Breast epithelium (tissue), 4 donors: ENCODE measurements at places on chromosomes 6 and 20.

DNA sequence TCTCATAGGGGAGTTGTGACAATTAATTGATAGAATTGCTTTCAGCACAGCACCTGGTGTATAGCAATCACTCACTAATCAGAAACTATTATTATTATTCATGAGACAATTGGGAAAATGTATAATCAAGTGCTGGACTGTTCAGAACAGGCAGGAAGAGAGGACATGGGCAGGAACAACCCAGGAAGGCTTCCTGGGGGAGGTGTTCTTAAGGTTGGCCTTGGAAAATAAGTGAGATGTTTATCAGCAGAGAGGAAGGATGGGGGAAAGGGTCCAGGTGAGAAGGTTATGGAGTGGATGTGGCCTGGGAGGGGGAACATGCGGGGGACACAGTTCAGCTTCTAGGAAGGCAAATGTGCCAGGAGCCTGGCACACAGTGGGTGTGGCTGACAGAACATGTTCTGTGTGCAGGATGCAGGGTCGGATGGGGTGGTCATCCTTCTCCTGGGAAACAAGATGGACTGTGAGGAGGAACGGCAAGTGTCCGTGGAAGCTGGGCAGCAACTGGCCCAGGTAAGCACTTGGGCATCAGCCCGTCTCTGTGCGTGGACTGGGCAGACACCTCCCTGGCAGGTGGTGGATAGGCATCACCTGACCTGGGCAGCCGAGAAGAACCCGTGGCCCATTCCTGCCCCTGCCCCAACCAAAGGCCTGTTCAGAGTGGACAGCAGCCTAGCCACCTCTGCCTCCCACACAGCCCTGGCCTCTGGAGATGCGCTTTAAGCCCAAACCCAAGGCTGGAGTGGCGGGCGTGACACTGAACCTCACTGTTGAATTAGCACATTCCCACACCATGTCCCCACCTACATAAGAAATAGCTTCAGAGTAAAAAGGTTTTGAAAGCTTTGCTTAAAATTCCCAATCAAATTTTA is 30.9 kb downstream of the RAB44 start:
- DNase-seq = no peak

DNA sequence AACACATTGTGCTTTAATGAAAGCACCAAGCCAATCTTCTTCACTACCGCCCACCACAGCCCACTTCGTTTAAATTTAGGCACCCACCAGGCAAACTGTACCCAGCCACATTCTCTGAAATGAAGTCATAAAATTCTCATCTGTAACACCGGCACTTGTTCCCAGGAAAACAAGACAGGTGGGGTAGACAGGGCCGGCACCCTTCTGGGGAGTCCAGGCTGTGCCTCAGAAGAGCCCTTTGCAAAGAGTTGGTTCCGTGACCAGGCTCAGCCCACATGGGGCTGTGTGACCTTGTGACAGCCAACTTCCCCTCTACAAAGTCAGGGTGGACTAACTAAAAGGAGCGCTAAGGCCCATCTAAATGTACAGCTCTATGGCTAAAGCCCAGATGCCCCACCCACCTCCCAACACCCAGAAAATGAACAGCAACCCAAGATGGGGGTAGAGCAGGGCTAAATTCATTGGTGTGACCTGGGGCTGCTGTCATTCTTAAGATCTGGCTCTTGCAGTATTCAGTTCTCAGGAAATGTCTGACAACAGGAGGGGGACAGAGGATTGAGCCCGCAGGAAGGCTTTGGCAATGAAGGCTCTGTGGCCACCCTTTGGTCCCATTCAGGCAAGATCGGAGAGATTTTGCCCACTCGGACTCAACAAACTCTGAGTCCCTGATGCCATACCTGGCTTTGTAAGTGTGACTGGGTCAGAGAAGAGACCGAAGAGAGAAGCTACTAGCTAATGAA is 56.7 kb downstream of the TRERF1 start:
- DNase-seq = no peak

- DNase-seq = no peak
Observed at GRCh38 chr6:165983112-165984072, 184.3 kb downstream of the TBXT start.

GRCh38 chr20:46938434-46938833 is 43.8 kb downstream of the EYA2 start:
- no peak for DNase-seq

DNA sequence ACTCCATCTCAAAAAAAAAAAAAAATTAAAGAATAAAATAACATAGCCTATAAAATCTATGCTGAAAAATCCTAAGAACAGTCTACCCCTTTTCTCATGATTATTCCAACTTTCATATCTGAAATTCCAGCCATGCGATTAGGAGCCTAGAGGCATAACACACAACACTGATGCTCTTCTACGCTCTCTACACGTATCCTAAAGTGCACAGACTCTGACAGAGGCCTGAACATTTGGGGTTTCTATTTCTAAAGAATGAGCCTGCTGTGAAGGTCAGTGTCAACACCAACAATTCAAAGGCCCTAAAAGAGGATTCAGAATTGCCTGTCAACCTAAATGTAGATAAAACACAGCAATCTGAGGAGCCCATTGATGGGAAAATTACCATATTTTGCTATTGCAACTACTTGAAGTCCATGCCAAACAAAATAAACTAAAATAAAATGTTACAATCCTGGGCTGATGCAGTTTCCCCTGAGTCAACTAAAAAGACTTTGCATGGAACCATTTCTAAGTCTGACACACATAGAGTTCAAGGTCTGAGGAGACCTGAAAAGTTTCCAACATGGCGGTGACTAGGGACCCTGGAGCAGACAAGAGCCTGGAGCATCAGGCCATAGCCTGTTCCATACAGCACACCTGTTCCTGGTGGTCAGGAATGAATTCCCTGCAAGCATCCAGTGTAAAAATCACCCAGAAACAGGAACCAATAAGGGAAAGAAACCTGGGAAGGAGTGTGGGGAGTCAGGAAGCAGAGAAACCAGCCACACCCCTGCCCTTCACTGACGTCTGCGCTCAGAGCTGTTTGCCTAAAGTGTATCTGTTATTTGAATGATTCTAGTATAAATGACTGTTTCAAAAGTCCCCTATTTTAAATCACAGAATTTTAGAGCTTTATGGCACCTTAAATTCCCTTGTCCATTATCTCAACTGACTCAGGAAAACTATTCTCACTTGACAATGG is 11.8 kb downstream of the NINL start:
- DNase-seq = no peak

GRCh38 chr6:24974182-24975171 is 38.7 kb upstream of the RIPOR2 start:
- DNase-seq = no peak

DNA sequence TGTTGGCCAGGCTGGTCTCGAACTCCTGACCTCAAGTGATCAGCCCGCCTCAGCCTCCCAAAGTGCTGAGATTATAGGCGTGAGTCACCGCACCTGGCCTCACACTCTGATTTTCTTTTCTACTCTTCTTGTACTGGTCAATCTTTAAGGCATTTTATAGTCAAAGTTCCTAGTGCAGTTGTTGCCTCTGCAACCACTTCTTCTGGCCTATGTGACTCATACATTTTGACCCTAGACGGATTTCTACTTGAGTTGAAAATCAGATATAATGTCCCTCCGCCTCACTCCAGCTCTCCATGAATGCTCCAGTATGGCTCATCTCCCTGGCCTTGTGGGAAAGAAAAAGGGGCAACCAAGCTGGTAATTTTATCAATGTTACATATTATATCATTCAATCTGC is 42.4 kb downstream of the TNFRSF21 start:
- no peak for DNase-seq

- DNase-seq = no peak
Observed at GRCh38 chr6:145850671-145851070, 36.1 kb upstream of the FBXO30 start.

DNA sequence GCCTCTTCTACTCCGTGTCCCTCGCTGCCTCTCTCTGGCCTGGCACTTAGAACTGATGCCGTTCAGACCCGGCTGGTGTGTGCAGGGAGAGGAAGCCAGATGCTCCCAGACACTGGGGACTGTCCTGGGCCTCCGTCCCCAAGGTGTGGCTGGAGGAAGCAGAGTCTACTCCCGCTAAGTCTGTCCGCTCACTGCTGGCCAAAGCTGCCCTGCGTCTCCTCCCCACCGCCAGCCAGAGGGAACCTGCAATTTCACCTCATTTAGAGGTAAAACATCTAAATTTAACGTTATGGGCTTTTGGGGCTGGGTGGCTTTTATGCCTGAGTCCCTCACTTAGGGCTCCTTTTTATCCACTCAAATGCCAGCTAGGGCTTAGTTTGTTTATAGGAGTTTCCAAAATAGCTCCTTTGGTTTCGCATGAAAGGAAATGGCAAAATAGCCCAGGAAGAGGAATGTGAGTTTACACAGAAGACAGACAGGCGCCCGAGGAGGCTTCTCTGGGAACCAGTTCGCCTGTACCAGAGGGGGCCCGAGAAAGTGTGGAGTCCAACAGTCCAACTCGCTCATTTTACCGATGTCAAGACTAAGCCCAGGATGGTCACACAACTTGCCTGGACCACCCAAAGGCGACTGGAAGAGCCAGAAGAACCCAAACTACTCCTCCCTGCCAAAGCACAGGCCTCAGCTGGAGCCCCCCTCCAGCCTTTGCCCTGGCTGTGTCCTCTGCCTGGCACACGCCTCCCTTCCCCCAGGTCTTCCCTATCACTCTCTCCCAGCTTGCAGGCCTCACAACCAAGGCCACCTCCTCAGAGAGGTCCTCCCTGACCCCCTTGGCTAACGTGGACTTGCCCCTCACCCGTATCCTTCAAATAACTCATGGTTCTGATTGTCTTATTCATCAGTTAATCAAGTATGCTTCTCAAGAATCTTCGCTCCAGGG is 54.5 kb downstream of the RIPOR3 start:
- DNase-seq = no peak

- no peak for DNase-seq
Observed at GRCh38 chr6:56749632-56750151, 107.0 kb upstream of the DST start.

- no peak for DNase-seq
Observed at GRCh38 chr6:170232186-170233002, 58.5 kb downstream of the DLL1 start.

- DNase-seq = no peak
Observed at GRCh38 chr20:33015114-33015484, 7.6 kb downstream of the BPIFB2 start.

DNA sequence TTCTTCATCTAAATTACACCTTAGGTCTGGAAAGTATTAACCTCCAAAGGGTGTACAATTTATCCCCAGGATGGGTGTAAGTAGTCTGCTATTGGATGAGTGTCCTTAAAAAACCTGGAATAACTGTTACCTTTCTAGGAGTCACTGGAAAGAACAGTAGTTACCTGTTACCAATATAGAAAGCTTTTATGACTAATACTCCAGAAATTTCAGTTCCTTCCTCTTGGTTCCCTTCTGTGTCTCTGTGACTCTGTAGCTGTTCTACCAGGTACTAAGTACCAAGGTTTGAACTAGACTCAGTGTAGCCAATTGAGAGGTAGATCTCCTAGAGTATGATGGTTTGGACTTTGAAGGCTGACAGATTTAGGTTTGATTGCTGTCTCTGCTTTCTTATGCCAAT is 47.0 kb upstream of the TBX18 start:
- no peak for DNase-seq

DNA sequence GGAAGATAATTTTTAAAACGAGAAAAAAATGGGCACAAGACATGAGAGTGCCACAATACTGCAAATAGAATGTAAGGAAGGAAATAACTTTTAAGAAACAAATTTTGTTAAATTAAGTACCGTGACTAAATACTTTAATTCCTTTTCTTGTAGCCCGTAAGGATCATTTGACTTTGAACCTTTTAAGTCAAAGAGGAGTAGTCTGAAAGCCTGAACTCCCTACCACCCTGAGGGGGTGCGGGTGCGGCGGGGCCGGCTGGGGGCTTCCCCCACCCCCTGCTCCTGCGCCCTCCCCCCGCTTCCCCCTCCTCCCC is 231 bp upstream of the PHACTR2 start:
- DNase-seq = no peak

DNA sequence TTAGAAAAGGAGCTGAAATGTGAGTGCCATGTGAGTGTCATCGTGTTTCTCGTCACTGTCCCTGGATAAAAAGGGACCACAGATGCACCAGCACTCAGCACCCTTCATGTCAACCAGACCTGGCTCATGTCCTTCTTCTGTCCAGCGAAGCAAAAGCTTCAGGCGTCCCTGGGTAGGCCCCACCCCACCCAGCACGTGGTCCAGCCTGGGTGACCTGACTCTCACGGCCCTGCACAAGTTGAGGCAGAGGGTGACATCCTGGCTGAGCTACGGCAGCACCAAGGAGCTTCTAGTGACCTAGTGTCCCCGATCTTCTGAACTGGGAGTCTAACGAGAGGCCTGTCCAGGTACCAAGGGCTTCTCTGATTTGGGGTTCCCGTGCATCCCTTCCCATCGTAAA is 37.8 kb downstream of the PSMG4 start:
- no peak for DNase-seq

- no peak for DNase-seq
Observed at GRCh38 chr20:45725134-45725533, 3.0 kb downstream of the SPINT4 start.

DNA sequence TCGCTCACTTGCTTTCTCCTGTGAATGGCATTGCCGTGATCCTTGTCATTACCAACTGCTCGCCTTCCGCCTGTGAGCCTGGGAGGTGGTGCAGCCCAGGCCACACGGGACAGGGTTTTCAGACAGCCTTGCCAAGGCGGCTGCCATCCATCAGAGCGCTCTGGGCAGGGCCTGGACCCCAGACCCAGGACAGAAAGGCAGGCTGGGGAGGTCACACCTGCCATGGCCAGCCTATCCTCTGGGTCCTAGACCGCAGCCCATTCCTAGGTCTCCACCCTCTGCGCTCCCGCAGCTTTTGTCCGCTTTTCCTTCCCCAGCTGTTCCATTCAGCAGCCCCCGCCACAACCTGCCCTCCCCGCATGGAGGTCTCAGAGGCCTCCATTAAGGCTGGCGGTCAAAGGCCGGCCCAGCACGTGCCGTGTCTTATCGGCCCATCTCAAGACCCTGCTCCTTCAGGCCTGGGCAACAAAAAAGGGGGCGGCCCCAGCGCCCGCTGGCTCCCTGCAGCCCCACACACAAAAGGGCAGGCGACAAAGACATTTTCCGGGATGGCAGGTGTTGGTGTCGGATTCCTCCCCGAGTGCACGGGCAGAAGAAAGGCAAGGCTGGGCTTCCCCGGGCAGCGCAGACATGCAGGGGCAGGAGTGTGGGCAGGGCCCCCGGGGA is 28.1 kb downstream of the INSM1 start:
- no peak for DNase-seq

- DNase-seq = no peak
Observed at GRCh38 chr20:1622450-1622849, 2.6 kb upstream of the SIRPB1 start.

DNA sequence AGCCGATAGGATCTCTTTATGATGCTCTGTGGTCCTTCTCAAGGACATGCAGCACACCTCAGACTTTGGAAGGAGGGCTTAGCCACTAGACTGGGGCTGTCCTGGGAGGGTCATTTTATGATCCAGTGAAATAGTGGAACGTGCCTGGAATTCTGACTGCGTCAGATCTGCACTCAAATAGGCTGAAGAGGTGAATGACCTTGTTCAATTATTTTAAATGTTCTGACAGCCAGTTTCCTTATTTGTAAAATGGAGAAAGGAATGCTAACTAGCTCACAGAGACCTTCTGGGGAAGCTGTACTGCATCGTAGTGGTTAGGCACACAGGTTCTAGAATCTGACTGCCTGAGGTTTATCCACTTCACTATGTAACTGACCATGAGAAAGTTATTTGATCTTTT is 587.5 kb downstream of the MAFB start:
- no peak for DNase-seq
